ENCODE measurements at places on chromosomes 12 and 14.

DNA sequence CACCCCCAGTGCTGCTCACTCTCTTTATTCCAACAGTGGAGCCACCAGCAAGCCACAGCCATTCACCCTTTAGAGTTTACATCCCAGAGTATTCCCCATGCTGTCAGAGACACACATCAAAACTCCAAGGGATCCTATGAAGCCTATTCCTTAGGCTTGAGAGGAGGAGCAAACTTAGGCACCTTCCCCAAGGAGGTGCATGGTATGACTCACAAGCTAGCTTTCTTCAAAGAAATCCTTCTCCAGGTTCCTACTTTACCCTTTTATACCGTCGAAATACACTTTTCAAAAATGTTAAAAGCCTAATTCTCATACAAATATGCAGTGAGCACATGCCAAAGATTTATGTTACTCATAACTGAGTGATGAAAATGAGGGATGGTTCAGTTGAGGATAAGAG is 175.4 kb downstream of the ETNK1 start:
- no peak for DNase-seq

- no peak for DNase-seq
Measured at GRCh38 chr12:112875608-112876007, 31.2 kb upstream of the OAS1 start.

- DNase-seq, result no peak
Measured at GRCh38 chr12:52383331-52383730, 2.1 kb downstream of the KRT84 start.

- DNase-seq, result no peak
Measured at GRCh38 chr12:76495556-76495955, 64.0 kb downstream of the OSBPL8 start.

GRCh38 chr12:72228424-72228823 is 43.7 kb upstream of the TRHDE start:
- no peak for DNase-seq

DNA sequence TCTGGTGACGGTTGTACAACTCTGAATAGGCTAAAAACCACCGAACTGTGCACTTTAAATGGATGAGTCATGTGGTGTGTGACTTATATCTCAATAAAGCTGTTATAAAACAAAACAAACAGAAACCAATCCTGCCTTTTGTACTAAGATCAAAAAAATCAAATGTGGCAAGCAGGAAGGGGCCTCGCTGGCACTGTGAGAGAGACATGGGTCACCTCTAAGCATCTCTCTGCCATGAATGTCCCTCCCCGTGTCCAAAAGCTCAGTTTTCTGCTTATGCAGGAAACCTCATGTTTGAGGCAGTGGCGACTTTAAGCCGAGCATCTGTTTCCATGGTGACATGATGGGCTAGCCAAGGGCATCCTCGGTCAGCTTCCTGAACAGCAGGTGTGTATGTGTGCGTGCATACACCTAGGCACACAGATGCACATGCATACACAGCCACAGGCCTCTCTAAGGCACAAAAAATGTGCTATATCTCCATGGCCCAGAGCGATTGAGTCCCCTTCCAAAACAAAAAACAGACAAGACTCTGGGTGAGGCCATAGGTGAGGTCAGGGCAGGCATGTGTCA is 44.4 kb downstream of the ARL6IP4 start:
- peak; percentile 67 for DNase-seq

DNA sequence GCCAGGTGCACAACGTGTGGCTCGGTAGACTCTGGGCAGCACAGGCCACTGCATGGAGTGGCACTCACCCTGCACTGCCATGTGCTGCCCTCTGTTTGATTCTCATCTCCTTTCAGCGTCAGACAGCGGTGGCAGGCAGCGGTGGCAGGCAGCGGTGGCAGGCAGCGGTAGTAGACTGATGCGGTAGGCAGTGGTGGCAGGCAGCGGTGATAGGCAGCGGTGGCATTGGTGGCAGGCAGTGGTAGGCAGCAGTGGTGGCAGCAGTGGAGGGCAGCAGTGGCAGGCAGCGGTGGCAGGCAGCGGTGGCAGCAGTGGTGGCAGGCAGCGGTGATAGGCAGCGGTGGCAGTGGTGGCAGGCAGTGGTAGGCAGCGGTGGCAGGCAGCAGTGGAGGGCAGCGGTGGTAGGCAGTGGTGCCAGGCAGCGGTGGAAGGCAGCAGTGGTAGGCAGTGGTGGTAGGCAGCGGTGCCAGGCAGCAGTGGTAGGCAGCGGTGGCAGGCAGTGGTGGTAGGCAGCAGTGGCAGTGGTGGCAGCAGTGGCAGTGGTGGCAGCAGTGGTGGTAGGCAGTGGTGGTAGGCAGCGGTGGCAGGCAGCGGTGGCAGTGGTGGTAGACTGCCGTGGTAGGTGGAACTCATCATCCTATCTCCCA is 6.0 kb upstream of the MEG3 start:
- no peak for DNase-seq

DNA sequence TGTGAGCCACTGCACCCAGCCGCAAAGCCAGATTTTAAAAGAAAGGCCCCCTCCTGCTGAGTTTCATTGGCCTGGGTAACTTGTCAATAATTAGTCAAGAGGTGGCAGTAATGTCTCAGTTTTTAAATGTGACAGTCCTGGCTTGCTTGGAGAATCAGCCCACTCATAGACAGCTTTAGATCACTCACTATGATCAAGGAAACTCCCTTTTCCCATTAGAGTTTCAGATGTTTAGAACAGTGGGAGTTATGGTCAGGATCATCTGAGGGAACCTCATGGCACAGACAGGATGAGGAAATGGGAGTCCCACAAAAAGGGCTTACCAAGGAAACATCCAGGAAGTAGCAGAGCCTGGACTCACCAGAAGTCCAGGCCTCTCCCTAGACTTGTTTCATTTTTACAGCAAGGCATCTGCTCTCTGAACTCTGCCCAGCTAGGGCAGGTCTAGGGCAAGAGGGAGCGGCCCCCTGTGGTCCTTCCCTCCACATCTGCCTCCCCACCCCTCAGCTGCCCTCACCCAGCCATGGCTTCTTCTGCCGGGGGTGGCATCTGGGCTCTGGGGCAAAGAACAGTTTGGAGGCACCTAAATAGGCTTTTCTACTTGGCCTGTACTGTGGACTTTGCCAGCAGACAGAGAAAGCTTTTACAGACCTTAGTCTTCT is 11.2 kb downstream of the BCL2L14 start:
- DNase-seq, result no peak

DNA sequence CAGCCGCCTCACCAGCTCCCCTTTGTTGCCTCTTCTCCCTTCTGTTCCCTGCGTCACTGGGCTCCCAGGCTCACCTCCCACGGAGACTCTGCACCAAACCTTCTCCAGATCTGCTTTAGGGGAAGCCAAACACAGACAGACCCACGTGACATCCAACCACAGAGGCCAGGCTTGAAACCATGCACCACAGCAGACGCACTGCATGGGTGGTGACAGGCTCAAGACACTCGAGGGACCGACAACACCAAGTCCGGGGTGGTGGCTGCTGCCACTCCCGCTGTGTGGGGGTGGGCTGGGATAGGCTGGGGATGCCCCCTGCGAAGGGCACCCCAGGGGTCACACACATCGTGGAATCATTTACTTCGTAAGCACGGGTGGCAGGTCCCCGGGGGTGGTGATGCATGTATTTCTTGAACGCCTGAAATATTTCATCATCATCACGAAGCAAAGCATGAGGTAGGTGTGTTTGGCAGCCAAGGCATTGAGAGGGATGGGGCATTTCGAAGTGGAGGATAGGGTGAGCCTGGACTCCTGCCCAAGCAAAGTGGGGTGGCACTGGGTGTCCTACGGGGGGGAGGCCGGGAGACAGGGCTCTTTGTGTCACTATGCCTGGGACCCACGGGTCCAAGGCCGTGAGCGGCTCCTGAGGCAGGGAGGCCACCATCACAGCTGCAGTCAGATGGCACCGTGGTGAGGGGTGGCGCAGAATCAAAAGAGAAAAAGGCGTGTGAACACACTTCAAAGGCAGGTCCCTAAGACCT is 66.8 kb upstream of the RFLNA start:
- DNase-seq, result peak; percentile 53

DNA sequence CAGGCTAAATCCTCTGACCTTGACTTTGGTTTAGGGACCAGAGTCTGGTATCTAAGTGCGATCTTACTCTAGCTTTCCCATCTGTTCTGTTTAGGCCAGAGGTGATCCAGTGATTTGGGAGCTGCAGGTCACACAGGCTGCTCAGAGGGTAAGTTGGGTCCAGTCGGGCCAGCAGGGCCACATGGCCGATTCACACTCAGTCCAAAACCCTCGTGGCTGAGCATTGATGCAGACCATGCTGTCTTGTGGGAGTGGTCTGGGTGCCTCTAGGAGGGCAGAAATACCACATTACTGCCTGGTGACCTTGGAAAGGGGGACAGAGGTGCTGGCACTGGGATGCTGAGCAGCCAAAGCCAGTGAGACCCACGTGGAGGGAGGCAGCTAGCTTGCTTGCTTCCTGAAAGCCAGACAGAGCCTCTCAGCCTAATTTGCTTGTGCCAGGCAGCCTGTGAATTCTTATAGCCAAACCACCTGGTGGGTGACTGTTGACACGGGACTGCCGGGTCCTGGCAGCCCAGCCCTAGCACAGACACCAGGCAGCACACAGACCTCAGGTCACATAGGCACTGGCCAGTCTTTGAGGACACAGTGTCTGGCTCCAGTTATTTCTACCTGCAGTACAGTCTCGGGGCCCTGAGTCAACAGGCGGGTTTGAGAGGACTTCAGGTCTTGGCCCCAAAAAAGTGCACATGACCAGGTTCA is 31.7 kb downstream of the ESRRB start:
- no peak for DNase-seq

GRCh38 chr14:104697892-104698583 is 8.6 kb downstream of the INF2 start:
- no peak for DNase-seq

DNA sequence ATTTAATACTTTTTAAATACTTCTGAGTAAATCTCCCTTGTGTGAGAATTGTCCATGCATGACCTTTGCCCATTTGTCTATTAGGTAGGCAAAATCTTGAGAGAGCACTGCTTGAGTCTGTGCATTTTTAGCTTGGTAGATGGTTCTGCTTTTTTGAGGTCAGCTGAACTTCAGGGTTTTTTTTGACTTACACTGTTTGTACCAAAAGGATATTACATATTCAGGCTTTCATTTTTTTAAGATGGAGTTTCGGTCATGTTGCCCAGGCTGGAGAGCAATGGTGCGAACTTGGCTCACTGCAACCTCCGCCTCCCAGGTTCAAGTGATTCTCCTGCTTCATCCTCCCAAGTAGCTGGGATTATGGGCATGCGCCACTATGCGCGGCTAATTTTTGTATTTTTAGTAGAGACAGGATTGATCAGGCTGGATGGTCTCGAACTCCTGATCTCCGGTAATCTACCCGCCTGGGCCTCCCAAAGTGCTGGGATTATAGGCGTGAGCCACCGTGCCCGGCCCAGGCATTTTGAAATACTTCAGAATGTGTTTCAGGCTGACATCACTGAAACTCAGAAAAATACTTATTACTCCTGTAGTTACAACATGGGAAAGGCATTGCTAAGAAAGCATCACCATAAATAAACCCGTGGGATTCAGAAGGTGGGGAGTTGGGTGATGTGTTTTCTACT is 11.1 kb downstream of the RASSF3 start:
- peak; percentile 48 for DNase-seq

- peak; percentile 90 for DNase-seq
Measured at GRCh38 chr14:105093431-105094192, 28.4 kb upstream of the GPR132 start.

- no peak for DNase-seq
Measured at GRCh38 chr12:20125276-20125798, 243.0 kb upstream of the PDE3A start.

- DNase-seq, result no peak
Measured at GRCh38 chr14:22976620-22977433, 5.5 kb downstream of the AJUBA start.

DNA sequence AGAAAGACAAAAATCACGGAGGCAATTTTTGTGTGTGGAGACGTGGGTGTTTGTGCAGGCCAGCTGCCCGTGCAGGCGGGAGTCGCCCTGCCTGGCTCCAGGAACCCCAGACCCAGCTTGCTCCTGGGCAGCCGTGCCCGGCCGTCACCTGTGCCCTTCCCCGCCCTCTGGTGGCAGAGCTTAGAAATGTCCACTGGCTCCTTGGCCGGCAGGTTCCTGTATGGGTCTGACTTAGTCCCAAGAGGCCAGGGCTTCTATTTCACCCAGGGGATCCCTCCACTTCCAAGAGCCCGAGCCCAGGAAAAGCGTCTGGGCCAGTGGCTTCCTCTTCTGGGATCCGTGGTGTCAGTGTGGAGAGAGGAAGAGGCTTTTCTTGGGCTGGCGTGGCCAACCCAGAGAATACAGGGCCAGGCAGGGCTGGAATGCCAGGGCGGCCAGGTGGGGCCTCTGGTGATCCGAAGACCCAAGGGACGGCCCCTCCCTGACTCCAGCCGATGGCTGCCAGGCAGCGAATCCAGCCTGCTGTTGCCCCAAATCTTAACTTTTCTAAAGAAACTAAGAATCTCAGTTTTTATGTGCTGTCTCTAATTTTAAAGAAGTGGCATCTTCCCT is 120.9 kb downstream of the TMEM132C start:
- DNase-seq, result peak; percentile 64

- no peak for DNase-seq
Measured at GRCh38 chr12:89138048-89138852, 214.1 kb downstream of the DUSP6 start.

DNA sequence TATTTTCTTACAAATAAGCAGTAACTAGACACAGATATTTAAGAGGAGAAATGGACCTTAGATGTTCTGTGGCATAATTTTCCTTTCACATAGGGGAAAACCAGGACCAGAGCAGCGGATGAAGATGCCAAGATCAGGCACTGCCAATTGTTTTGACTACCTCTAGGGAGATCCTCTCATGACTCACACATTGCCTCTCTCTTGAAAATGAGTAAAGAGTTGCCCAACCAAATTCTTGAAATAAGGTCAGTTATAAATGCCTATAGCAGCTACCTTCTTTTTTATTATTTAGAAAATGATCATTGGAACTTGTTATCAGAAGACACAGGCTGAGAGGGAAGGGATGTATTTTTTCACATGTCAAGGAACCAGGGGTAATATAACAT is 263.4 kb upstream of the PLEKHG7 start:
- DNase-seq, result no peak

DNA sequence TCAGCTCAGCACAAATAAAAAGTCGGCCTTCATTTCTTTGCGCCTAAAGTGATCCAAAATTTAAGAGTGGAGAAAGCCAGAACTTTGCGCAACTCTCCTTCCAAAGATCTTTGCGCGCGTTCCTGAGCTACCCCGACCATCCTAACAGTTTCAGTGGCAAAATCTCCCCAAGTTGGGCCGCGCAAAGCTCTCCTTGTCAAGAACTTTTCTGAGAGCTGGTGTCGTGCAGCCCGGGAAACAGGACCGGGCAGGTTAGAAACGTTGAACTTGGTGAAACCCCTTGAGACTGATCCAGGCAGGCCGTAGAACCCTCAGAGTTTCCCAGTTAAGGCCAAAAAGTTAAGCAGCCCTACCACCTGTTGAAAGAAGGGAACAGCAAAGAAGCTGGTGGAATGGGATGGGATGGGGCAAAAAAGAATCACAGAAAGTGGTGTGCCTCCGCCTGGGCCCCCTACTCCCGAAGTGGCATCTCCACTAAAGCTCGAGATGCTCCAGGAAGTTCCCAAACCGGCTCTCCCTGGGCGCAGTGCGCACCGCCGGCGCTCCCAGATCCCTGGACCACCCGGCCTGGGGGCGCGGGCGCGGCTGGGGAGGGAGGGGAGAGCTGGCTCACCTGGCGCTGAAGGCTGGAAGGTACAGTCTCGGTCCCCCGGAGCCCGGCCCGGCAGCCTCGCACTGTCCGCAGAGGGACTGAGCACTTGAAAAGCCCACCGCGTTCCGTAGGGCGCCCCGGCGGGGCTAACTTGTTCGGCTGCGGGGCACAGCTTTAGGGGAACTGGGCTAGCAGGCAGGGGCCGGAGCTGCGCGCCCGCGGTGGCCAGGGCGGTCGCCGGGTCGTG is 768 bp downstream of the DBX2 start:
- DNase-seq, result no peak
